ENCODE measurements at places on chromosomes 2 and 18.

- H3K27me3 ChIP-seq = no peaks in the 10 kb centered on the region
- H3K36me3 ChIP-seq = peaks cover 44% of the 10 kb centered on the region
- H3K27ac ChIP-seq = peak overlapping the region; percentile 28
- no peak for DNase-seq
Measured at GRCh38 chr2:32136097-32136496, 29.6 kb upstream of the SLC30A6 start.

DNA sequence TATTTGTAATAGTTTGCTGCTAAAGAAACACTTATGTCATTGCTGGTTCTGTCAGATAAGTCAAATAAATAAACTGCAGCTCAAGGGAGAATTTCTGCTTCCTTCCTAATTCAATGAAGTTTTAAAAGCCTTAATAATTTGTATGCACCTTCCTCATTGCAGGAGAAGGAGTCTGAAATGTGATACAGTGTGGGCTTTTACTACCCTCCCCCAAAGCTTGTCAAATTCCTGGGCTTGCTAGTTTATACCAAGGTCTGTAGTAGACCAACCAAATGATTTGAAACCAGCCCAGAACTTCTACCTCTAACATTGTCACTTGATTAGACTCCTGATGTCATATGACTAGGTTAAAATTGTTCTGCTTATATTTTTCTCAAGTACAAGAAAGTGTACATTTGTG lies 131.8 kb downstream of the DTNA start:
- peaks cover 21% of the 10 kb centered on the region for H3K27me3 ChIP-seq
- no peaks in the 10 kb centered on the region for H3K36me3 ChIP-seq
- H3K4me1 ChIP-seq = no peaks in the 10 kb centered on the region
- H3K4me3 ChIP-seq = no peak overlapping the region
- DNase-seq = no peak

DNA sequence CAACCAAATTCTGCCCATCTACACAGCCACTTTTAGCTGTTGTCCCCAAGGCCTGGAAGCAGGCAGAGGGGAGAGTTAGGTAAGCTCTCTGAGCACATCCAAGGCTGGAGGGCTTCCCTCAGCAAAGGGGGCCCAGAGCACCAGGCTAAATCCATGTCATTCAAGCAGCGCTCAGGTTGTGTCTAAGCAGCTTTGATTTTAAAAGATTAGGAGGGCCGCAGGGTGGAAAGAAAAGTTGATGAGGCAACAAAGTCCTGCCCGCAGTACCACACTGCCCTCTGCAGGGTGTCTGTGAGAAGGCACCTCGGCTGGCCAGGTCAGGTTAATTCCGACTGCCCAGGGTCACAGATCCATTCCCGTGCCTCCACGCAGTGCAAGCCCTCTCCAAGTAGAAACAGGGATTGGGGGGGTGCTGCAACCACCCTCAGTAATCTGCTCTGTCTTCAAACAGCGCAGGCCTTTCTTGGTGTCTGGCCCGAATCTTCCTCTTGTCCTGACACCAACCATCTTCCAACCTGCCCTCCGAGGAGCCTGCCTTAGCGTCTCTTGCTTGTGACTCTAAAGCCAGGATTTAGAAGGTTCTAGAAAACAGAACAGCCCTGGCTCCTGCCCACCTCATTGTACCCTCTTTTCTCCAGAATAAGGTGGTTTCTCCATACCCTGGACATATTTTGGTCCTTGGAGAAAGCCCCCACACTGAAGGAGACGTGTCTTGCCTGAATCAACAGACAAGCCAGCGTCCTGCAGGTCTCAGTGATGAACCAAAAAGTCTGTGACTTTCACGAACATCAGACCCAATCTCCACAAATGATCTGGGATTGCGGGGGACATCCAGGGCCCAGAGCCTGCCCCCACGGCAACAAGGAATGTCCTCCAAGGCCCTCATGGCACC lies 289.2 kb downstream of the TNS1 start:
- DNase-seq = peak; percentile 37
- no peak overlapping the region for H3K27ac ChIP-seq
- peaks cover 25% of the 10 kb centered on the region for H3K27me3 ChIP-seq
- H3K4me1 ChIP-seq = peaks cover 3% of the 10 kb centered on the region

- H3K4me1 ChIP-seq = peaks cover 3% of the 10 kb centered on the region
- H3K4me3 ChIP-seq = no peak overlapping the region
- H3K27me3 ChIP-seq = peaks cover 24% of the 10 kb centered on the region
- H3K36me3 ChIP-seq = no peaks in the 10 kb centered on the region
- no peak for DNase-seq
Measured at GRCh38 chr2:207153266-207153975, 12.3 kb downstream of the KLF7 start.

GRCh38 chr18:40926679-40927078 lies 1028.4 kb upstream of the PIK3C3 start:
- no peak overlapping the region for H3K27ac ChIP-seq
- H3K36me3 ChIP-seq = no peaks in the 10 kb centered on the region
- no peaks in the 10 kb centered on the region for H3K27me3 ChIP-seq
- no peak for DNase-seq

GRCh38 chr2:72927619-72928550 lies 10.6 kb downstream of the EMX1 start:
- H3K4me3 ChIP-seq = no peak overlapping the region
- peaks cover 15% of the 10 kb centered on the region for H3K27me3 ChIP-seq
- no peak overlapping the region for H3K27ac ChIP-seq
- DNase-seq = no peak
- peaks cover 2% of the 10 kb centered on the region for H3K36me3 ChIP-seq
